ENCODE measurements at places on chromosomes 7 and 10.

DNA sequence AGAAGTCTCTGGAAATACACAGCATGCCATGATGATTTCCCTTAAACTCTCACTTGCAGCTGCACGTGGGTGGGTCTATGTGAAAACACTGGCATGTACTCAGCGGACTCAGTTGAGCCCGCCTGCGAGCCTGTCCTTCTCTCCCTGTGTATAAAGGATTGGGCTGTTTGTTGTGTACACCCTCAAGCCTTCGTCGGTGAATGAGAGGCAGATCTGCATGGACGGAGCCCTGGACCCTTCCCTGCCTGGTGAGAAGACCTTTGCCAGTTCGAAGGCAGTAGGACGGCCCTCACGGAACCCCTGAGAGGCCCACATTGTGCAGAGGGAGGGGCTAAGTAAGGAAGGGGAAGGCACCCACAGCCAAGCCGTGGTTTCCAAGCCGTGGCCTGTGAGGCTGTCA, 121.2 kb downstream of the WDFY4 start:
- DNase-seq = no peak

DNA sequence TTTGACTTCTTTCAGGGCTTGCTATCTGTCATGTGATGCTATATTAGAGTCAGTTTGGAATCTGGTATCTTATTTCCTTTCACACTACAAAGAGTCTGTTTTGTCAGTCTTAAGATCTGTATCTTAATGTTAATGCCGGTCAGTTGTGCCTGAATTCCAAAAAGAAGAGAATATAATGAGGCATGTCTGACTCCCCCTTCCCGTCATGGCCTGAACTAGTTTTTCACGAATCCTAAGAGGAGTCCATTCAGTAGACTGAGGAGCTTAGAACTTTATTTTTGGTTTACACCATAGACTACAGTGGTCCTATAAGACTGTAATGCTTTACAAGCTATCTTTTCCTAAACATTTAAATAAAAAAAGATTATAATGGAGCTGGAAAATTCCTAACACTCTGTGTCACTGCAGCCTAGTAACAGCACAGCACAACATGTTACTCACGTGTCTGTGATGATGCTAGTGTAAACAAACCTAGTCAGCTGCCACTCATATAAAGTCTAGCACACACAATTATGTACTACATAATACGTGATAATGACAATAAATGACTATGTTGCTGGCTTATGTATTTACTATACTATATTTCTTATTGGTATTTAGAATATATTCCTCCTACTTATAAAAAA, 50.6 kb downstream of the VPS41 start:
- peak; percentile 6 for DNase-seq

DNA sequence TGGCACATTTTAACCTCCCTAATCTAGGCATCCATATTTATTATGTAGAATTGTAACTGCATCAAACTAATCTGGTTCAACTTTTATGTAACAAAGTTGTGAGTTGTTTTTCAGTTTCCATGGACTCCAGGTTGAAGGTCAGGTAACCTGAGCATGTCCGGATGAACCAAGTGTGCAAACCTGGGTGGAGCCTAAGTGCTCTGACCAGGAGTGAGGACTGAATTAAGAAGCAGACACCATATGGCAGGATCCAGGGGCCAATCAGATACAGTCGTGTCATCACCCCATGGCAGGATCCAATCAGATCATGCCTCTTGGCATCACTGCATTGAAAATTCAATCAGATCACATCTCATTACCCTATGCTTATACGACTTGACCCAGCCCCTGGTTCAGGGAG, 41.2 kb upstream of the PHYHIPL start:
- DNase-seq = no peak

- DNase-seq = no peak
Observed at GRCh38 chr10:69744971-69745370, 56.7 kb upstream of the COL13A1 start.

DNA sequence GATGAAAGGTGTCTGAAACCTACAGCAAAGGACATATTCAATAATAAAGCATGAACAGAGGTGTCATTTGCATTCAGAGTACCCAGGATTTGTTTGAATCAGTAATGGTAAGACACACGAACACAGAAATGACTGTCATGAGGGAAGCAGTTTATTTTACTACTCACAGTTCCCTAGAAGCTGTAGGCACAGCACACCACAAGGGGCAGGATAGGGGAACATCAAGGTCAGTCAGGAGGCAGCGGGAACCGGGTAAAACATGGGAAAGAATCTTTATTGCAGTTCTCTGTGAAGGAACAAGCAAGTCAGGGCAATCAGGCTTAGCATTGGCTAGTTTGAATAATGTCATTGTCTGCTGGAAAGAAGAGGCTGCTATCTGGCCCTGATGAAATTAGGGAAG, 70.2 kb upstream of the PDSS1 start:
- no peak for DNase-seq

GRCh38 chr10:128116851-128117615, 9.2 kb downstream of the MKI67 start:
- DNase-seq = no peak

- no peak for DNase-seq
Observed at GRCh38 chr7:28348636-28349035, 63.7 kb upstream of the CREB5 start.

GRCh38 chr7:28979776-28980175, 21.6 kb upstream of the TRIL start:
- no peak for DNase-seq

- DNase-seq = no peak
Observed at GRCh38 chr7:11584406-11585031, 247.5 kb downstream of the THSD7A start.

GRCh38 chr10:117272195-117273076, 31.5 kb downstream of the SLC18A2 start:
- no peak for DNase-seq

GRCh38 chr10:13485623-13486022, 43.2 kb downstream of the BEND7 start:
- no peak for DNase-seq

DNA sequence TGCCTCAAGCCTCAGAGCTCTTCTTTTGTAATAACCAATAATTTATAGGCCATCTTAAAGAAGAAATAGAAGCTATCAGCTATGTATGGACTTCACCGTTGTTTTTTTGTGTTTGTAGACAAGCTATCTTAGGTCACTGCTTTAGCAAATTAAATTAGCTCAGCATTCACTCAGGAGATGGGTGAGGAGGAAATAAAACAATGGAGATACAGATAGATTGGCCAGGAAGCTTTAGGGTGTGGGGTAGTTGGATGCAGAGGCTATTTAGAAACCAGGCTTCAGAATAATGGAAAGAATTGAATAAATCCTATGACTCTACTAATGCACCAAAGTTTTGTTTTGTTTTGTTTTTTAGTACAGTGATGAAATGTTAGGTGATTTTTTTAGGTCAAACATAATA, 66.1 kb downstream of the MDFIC start:
- no peak for DNase-seq

DNA sequence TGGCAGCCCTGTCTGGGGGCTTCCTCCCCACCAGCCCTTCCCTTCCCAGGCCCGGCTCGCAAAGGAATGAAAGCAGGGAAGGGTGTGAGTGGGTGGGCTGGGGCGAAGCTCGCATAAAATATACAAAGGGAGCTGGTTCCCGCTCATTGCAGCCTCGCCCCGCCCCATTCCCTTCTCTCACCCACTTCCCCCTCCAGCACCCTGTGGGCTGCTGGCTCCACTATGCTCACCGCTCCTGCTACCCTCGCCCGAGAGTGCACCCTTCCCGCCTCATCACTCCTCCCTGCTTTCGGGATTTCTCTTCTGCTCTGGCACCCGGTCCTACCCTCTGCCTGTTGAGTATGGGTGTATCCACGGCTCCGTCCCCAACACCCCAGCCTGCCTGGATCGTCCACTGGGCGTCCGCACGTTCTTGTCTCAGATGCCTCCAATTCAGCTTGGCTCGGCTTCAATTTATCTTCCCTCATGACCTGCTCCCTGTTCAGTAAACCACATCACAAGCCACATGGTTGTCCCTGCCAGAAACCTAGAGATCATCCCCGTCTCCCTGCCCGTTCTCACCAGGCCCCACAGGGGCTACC, 14.4 kb upstream of the TTYH3 start:
- DNase-seq = no peak

DNA sequence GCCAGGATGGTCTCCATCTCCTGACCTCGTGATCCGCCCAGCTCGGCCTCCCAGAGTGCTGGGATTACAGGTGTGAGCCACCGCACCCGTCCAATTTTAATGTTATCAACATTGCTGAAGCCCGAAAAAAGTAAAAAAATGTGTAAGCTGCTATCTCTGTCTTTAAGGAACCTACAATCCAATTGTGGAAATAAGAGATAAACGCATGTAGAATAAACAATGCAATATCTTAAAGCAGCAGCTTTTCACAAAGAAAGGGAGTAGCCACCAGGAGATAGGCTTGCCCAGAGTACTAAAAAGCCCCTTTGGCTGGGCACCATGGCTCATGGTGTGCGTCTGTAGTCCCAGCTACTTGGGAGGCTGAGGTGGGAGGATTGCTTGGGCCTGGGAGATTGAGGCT, 282.9 kb upstream of the LYZL1 start:
- DNase-seq = no peak

DNA sequence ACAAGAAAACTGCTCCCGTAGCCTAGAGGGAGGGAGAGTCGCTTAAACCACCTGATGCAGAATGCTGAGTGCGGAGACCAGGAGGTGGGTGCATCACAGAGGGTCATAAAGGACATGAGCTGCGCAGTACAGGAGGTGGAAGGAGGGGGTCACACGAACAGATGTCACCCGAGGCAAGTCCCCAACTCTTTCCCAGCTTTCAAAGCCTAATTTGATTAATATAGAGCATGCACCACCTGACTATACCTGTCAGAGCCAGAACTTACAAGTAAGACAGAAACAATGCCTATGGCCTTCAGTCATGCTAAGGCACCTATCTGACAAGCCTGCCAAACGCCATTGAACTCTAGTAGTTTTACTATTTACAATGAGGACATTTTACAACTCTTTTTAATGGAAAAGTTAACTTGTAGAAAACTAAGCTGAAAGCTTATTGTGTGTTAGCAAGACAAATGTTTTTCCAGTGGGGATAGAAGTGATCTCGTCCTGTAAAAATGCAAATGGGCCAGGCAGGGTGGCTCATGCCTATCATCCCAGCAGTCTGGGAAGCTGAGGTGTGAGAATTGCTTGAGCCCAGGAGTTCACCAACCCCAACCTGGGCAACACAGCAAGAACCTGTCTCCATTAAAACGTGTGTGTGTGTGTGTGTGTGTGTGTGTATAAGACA, 1.1 kb upstream of the VOPP1 start:
- DNase-seq = no peak

DNA sequence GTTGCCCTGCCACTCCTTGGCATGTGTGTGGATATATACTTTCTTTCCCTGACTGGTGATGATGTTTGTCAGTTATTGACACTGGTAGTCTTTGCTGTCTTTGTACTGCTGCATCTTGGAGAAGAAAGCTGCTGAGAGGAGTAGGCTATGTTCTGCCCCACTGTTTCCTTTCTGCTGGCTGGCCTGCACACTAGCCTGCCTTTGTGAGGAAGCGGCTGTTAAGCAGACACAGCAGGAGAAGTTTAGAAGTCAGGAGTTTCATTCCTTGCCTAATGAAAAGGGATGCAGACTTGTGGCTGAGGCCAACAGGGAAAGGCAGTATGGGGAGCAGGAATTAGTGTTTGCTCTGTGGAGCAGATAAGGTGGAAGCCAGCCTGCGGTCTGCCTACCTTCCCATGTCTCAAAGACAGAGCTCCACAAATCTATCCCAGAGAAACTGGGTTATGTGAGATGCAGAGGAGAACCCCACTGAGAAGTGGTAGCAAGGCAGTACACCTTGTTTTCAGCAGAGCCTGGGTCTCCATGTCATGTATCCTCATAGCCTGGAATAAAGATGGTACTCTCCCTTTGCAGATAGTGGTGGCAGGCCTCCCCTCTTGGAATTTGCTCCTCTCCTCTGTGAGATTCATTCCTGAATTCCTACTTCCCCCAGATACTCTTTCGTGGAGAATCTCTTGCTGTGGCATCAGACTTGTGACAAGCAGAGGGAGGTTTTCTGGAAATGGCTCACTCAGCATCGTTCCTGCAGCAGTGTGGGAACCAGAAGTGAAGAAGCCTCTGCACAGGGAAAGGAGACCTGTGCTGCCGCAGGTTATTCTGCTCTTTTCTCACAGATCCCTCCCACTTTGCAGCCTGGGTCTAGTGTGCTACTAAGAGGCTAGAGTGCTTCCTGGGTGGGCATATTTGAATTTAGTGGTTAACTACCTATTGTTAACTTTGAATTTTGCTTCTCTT, 130.2 kb downstream of the LRRC4 start:
- DNase-seq = no peak

DNA sequence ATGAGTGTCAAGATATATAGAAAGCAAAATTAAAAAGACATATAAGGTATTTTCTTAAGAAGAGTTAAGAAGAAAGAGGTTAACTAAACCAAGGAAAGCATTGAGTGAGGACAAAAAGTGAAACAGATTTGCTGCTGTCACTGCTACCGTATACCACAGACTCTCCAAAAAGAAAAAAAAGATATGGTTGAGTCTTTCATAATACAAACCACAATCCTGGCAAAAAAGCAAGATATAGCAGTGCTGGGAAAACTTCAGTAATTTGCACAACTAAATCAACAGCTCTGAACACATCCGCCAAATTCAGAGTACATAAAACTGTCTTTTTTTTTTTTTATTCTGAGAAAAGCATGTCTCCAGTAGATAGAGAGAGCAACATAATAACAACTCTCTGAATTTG, 114.7 kb downstream of the ETV1 start:
- no peak for DNase-seq

- DNase-seq = no peak
Observed at GRCh38 chr7:29895559-29895958, 89.3 kb downstream of the WIPF3 start.

DNA sequence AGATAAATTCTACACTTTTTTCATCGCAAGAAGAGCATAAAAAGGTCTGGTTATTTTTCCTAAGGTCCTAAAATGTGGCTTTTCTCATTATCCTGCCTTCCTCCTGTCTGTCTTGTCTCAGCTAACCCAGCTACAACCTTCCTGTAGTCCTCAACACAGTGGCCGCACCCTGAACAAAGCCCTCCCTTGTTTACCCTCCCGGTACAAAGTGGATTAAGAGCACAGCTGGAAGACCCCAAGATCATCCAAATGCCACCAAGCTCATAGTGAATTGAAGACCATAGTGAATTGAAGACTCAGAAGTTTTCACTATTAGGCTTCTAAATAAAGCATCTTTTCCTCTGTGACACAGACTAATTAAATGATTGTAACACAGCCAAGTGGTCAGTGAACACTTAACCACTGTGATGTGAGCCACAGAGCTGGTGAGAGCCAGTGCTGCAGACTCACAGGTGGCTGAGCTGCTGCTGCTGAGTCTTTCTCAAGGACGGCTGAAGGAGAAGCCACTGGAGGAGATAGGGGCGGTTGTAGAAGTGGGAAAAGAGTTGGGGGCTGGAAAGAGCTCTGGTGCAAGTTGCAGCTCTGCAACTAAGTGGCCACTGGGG, 123.6 kb downstream of the ATXN7L1 start:
- DNase-seq = no peak

- no peak for DNase-seq
Observed at GRCh38 chr7:30598121-30598876, 3.6 kb downstream of the GARS1 start.

DNA sequence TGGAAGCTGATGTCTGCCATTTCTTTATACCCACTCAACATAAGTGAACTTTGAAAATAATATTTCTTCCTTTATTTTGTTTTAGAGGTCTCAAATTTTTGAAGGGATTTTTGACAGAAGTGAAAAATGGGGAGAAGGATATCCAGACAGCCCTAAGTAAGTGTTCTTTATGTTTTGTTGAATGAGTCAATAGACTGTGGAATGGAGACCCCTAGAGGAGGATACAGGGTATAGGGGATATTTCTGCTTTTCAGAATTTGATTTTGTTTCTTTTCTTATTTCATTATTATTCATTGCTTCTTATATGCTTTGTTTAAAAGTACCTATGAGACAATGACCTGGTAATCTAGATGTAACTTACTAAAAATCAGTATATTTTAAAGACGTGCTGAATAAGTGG, 34.4 kb downstream of the PLEKHA8 start:
- peak; percentile 26 for DNase-seq
